Right hindlimb (tissue), 1 donor: ENCODE measurements at places on chromosomes 7 and 10.

- no peak for DNase-seq
Measured at GRCh38 chr7:108167460-108167859, 37.3 kb upstream of the LAMB4 start.

- no peak for DNase-seq
Measured at GRCh38 chr10:7417103-7417623, 6.3 kb upstream of the SFMBT2 start.

GRCh38 chr7:157974678-157975230 lies 612.9 kb downstream of the PTPRN2 start:
- no peak for DNase-seq

DNA sequence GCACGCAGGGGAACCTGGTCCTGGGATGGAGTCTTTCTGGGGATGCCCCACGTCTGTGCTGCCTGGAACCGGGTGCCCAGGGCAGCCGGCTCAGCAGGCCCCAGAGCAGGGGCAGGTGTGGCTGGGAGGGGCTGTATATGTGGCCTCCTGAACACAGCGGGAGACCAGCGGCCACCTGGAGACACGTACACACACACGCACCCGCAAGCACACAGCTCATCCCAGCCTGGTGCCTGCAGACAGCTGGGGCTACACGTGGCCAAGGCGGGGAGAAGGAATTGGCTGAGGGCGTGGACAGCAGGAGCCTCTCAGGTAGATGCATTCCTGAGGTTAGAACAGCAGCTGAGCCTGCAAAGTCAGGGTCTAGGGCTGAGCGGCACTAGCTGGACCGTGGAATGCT lies 14.0 kb downstream of the ADAM8 start:
- DNase-seq: no peak

DNA sequence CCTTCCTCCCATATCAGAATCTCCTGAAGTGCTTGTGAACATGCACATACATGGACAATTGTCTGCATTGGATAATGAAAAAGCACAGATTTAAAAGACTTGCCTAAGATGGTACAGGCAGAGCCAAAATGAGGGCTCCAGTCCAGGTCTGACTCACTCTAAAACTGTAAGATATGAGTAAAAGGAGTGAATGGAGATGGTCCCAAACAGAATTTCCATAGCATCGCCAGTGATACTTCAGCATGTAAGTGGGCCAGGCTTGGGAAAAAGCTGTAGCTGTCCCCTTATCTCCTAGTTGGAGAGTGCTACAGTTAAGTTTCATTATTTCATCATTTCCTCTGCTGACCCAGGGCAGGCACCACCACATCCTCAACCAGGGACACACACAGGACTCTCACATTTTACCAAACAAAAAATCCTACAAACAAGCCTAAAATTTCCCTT lies 26.4 kb upstream of the IL6 start:
- no peak for DNase-seq

- no peak for DNase-seq
Measured at GRCh38 chr10:13830385-13830784, 243.6 kb downstream of the PRPF18 start.

GRCh38 chr7:95922191-95922590 lies 149.8 kb downstream of the DYNC1I1 start:
- no peak for DNase-seq

DNA sequence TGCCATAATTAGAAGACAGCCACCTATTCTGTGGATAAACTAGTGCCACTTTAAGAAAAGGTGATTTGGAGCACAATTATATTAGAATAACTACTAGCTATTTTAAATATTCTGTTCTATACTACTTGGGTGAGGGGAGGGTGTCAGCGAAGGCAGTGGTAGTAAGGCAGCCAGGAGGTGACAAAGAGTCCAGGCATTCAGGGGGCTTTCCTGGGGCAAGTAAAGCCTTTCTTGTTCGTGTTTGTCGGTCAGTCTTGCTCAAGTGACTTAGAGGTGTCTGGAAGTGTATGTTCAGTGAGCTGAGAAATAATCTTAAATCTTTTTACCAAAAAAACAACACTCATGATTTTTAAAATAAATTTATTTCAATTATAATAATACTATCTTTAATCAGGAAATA lies 34.4 kb downstream of the ADD3 start:
- DNase-seq: no peak

DNA sequence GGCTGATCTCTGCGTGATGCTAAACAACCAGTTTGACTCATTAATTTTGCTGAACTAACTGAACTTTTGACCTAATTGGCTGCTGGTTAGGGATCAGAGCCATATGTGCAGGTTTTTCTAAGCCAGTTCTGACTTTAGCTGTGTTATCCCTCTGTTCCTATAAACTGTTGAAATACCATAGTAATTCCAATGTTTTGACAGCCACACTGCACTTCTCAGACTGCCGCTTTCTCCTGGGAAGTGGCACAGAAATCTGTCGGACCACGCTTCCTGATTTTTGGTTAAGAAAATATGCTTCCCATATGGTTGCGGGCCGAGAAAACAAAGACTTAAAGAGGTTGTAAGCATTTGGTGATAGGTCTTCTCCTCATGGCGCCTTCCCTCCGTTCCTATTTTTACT lies 42.3 kb downstream of the TBXAS1 start:
- DNase-seq: peak; percentile 27

DNA sequence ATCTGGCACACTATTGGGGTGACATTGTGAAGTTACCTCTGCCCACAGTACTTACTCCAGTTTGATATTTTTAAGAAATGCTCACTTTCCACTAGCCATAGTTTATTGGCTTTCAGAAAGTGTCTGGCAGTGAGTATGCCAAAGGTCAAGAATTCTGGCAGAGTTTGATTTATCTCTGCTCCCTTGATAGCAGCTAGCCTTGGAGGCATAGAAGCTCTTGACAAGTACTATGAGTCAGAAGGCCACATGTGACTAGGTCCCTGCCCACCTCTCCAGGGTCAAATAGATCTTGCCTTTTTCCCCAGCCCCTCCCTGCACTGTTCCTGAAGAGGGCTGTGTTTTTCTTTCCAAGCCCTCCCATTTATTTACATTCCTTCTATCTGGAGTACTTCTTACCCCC lies 202.2 kb downstream of the AUTS2 start:
- no peak for DNase-seq

GRCh38 chr10:36943544-36943943 lies 181.9 kb upstream of the ANKRD30A start:
- no peak for DNase-seq

DNA sequence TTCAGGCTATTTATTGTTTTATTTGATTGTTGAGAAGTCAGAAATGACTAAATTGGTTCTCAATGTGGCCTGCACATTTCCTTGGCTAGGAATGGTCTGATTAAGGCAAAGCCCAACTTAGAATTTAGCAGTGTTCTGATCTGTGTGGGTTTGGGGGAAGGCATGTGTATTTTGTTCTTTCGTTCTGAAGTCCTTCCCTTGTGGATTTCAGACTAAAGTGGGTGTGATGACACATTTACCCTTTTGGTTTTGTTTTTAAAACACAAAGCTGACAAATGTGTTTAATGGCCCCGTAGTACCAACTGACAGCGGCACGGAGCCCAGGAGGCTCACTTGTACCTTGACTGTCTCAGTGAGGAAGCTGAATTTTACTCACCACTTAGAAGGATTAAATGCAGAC lies 452.3 kb upstream of the GALNT17 start:
- no peak for DNase-seq

DNA sequence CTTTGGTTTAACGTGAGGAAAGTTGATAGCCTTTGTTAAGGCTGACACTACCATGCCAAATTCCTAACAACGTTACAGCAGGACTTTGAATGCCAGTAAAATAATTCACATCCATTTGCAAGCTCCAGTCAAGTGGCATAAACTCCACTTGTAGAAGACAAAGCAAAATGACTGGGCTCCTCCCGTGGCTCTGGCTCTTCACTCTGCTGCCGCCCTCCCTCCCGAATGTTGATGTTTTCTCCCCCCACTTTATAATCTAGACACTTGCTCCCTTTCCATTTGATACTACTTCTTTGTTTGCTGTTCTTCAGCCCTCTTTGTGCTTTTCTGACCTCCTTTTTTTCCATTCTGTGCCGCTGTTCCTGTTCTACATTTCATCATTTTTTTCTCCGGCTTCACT lies 22.8 kb upstream of the ITGB8 start:
- no peak for DNase-seq

DNA sequence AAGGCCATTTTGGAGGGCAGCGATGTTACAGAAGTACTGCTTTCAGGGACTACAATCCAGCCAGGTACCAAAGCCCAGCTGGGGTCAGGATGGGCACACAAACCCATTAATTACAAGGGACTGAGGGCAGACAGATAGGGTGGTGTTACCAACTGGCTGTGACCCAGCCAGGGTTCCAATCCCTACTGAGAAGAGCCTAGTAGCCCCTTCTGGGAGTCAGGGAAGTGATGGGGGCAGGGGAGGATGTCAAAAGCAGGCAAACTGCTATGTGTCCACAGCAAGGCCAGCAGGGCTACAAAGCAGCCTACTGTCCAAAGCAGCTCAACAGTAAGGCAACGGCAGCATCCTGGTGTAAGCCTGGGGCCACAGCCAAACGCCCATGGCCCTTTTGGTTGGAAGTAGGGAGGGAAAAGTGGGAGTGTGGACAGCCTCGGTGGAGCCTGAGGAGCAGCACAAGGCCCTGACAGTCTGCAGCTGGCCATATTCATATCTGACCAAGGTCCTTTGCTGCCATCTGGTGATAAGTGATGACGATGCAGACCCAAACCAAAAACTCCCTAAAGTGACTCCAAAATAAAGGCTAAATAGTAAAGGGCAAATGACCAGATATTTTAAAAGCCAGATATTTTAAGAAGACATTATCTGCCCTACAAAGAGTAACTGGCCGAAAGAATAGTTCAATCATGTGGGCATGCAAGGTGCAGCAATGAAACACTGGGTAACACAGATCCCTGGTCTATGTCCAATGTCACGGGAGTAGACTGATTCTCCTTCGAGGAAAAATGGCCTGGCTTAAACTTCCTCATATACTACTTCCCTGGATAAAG lies 56.9 kb downstream of the XPNPEP1 start:
- DNase-seq: no peak

- DNase-seq: peak; percentile 67
Measured at GRCh38 chr10:27558612-27559020, 54.5 kb downstream of the RAB18 start.

DNA sequence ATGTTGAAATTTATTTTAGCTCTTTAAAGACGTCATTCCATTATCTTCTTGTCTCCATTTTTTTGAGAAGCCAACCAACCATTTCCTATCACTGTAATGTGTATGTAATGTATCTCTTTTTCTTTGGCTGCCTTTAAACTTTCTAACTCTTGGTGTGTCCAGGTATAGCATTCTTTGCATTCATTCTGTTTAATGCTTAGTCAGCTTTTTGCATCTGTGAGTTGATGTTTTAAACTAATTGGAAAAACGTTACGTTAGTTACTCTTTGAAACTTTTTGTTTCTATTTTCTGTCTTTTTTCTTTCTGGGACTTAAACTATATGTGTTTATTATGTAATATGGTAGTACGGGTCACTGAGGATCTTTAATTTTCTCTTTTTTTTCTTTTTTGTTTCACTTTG lies 77.4 kb upstream of the PPP1R9A start:
- DNase-seq: no peak

GRCh38 chr7:43753843-43754242 lies 4.6 kb upstream of the BLVRA start:
- no peak for DNase-seq

DNA sequence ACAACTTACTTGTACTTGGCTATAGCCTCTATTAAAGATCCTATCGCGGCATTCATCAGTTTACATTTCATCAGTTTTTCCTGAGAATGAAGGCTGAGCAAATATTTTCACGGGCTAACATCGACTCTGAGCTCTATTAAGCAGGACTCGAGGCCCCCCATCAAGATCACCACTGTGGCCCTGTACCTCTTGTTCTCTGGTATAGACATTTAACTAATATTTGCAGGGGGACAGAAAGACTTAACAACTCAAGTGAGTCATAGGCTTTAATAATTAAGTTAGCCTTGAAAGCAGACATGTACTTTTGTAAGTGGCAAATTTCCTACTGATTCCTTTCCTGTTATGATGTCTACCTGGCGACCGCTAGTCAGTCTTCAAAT lies 45.4 kb downstream of the DOCK4 start:
- DNase-seq: no peak

DNA sequence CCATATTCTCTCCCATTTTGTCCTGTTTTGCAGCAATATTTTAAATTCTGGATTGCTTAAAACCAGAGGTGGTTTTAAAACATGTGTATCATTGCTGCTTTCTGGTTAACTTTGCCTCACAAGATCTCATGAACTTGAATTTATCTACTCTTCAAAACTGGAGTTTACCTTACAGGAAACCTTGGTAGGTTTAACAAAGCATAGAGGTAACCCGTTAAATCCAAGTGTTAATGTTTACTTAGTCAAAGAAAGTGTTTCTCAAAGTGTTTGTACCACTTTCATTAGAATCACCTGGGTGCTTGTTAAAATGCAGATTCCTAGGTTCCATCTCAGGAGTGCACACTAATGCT lies 44.0 kb upstream of the VDAC2 start:
- DNase-seq: no peak

- DNase-seq: no peak
Measured at GRCh38 chr7:49001610-49002033, 77.3 kb downstream of the CDC14C start.
